NCI-H1930 (cell line): ENCODE measurements at places on chromosomes 5 and 9.

- no peak for DNase-seq
Measured at GRCh38 chr5:59149271-59149670, 566.4 kb downstream of the RAB3C start.

- DNase-seq = no peak
Measured at GRCh38 chr9:120950421-120951388, 24.1 kb upstream of the TRAF1 start.

GRCh38 chr9:20242510-20243189 lies 379.6 kb downstream of the MLLT3 start:
- DNase-seq = no peak

GRCh38 chr9:119483153-119483552 lies 113.9 kb upstream of the BRINP1 start:
- DNase-seq = no peak

DNA sequence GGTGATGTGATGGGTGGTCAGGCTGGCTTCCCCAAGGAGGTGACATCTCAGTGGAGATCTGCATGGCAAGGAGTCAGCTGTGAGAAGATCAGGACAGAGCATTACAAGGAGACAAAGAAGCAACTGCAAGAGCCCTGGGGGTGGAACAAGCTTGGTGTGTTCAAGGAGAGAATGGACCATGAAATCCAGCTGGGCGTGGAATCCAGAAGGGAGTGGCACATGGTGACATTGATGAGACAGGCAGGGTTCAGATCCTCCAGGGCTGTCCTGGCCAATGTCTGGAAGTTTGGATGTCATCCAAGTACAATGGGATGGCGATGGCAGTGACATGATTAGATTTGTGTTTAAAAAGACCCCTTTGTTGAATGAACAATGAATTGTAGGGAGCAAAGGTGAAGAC lies 175.6 kb downstream of the MACROH2A1 start:
- DNase-seq = no peak

- no peak for DNase-seq
Measured at GRCh38 chr5:50798002-50798401, 131.6 kb downstream of the PARP8 start.
